ENCODE measurements at places on chromosomes 12 and 14.

DNA sequence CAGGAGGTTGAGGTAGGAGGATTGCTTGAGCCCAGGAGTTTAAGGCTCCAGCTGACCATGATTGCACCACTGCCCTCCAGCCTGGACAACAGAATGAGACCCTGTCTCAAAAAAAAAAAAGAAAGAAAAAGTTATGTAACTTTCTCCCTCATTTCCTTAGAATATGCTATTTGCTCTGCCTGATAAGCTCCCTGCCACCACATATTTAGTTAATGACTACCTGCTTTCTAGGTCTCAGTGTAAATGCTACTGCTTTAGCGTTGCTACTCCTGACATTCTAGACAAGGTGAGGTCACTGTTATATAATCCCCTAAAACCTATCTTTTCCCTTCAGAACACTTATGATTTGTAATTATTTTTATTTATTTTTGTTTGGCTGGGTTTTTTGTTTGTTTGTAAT lies 86.3 kb upstream of the AMN1 start:
- DNase-seq = no peak

GRCh38 chr12:13198876-13199275 lies 2.4 kb downstream of the EMP1 start:
- DNase-seq = peak; percentile 62

- DNase-seq = peak; percentile 81
Observed at GRCh38 chr12:78403136-78403535, 461.4 kb upstream of the SYT1 start.

GRCh38 chr12:18373181-18373580 lies 111.9 kb downstream of the PIK3C2G start:
- peak; percentile 4 for DNase-seq

DNA sequence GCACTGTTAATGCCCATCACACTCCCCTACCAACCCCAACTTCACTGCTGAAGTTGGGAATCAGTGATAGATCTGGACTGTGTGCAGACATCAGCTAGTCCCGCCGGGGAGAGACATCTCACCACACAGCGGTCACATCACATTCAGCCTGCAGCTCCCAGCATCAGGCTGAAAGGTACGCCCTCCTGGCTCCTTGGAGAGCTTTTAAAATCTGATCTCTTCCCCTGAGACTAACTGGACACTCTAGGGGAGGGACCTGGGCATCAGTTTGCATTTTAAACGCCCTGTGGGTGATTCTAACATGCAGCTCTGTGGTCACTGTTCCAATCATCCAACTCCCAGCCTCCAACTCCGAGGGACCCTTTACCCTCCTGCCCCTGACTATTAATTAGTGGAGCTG lies 58.4 kb downstream of the CCDC85C start:
- no peak for DNase-seq

DNA sequence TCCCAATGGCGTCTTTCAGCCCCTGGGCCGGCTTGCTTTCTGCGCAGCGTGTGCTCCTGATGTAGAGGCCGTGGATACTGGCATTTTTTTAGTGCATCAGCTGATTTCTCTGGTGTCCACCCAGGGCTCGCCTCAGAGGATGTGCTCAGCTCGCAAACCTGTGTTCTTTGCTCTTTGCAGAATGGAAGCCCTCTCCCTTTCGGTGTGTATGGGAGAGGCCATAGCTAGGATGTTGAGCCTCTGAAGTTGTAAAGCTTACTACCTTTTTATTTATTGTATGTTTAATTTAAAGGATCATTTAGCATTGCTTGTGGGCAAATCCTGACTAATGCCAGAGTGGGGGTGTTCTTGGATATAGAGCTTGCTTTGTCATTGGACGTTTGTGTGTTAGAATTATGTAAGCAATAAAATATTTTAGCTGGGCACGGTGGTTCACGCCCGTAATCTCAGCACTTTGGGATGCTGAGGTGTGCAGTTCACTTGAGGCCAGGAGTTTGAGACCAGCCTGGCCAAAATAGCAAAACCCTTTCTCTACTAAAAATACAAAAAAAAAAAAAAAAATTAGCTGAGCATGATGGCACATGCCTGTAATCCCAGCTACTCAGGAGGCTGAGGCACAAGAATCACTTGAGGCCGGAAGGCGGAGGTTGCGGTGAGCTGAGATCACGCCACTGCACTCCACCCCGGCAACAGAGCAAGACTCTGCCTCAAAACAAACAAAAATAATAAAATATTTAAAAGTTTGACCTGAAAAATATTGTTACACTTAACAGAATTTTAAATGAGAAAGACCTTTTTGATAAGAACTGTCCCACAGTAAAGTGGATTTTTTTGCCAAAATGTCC lies 52.6 kb upstream of the MMP17 start:
- no peak for DNase-seq

- DNase-seq = no peak
Observed at GRCh38 chr12:41485203-41485602, 297.1 kb downstream of the PDZRN4 start.

- DNase-seq = no peak
Observed at GRCh38 chr14:61290701-61291100, 9.6 kb upstream of the TMEM30B start.

DNA sequence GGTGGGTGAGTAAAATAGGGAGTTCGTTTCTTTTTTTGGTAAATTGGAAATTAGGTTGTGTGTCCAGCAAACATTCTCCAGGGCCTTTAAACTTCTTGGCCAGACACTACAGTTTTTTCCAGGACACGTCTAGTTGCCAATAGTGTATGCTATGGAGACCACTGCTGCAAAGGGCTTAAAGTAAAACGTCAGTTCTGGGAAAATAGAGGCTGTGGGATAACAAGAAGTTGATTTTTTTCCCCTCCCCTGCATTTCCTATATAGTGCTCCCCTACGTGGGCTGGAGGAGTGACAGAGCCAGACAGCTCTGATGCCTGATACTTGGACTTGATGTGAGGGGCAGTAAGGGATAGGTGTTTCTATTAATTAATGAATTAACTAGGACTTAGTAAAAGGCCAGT lies 2.4 kb downstream of the ACVR1B start:
- no peak for DNase-seq

DNA sequence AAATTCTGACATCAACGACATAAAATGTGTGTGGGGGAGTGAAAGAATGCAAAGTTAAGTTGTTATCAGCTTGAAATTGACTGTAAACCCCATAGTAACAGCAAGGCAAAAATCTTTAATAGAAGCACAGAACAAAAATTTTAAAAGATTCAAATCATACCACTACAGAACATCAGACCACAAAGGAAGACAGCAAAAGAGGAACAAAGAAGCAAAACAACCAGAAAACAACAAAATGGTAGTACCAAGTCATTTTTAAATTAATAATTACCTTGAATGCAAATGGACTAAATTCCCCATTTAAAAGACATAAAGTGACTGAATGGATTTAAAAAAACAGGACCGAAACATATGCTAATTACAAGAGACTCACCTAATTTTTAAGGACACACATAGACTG lies 31.3 kb downstream of the A2M start:
- no peak for DNase-seq

- peak; percentile 62 for DNase-seq
Observed at GRCh38 chr12:85872497-85873091, 1.5 kb upstream of the NTS start.

GRCh38 chr12:123269896-123270213 lies 1.8 kb downstream of the CDK2AP1 start:
- no peak for DNase-seq

GRCh38 chr12:3520168-3520567 lies 29.2 kb downstream of the PRMT8 start:
- DNase-seq = no peak

- DNase-seq = no peak
Observed at GRCh38 chr14:101102875-101103274, 199.4 kb upstream of the RTL1 start.

GRCh38 chr12:56163533-56164344 lies 5.6 kb downstream of the MYL6 start:
- peak; percentile 12 for DNase-seq

DNA sequence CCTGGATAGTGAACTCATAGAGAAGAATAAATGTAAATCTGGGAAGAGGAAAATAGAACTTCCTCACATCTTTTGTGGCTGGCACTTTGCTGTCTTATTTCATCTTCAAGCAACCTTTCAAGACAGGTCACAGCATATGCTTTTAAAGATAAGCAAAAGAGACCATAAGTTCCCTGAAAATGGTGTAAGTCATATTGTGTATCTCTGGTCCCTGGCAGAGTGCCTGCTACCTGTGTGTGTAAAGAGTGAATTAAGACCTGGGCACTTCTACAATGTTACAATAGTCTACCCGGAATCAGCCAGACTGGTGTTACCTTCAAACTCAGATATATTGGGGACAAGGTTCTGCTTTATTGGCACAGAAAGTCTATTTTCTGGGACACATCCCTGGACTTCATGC lies 168.8 kb downstream of the SLC2A13 start:
- DNase-seq = no peak

- DNase-seq = no peak
Observed at GRCh38 chr12:89936631-89937030, 228.0 kb upstream of the ATP2B1 start.

DNA sequence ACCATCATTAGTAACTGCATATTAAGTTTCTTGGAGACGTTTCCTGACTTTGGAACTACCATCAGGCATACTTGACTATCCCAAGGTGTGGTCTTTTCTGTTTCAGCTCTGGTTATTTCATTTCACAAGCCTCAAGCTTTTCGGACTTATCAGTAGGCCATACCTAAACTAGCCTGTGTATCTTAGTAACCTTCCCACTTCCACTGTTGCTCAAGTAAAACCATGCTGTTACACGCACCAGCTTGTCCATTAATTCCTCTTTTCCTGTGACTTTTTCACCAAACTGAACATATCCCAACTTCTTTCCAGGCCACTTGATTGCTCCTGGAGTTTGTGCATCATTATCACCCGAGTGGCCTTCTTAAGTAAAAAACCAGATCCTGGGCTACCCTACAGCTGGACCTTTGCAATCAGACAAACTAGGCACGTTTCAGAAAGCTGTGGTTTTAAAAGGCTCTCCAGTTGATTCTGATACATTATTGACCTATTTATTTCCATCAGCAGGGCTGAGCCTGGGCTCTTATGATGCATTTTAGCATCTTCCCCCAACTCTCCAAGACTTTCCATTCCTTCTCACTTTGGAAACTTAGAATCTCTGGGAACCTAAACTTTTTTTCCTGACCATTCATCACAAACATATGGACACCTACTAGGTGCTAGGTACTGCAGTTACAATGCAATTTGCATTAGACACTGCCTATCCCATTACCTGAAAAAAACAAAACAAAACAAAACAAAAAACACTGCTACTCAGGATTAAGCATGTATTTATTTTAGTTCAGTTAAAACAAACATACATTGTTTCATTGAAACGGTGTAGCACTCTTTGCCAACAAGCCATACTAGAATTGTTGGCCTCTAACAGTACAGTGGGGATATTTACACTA lies 14.9 kb downstream of the SLC38A2 start:
- DNase-seq = peak; percentile 59

DNA sequence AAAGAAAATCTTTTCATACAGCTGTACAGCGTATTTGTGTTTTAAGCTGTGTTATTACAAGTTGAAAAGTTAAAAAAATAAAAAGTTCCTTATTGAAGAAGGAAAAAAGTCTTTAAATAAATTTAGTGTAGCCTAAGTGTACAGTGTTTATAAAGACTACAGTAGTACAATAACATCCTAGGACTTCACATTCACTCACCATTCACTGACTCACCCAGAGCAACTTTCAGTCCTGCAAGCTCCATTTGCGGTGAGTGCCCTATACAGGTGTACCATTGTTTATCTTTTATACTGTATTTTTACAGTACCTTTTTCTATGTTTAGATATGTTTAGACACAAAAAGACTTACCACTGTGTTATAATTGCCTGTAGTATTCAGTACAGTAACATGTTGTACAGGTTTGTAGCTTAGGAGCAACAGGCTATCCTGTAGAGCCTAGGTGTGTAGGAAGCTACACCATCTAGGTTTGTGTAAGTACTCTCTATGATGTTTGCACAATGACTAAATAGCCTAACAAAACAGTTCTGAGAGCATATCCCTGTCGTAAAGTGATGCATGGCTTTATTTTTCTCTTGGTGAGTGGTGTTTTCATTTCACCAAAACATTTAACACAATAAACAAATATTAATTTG lies 275.2 kb downstream of the DACT1 start:
- DNase-seq = no peak

DNA sequence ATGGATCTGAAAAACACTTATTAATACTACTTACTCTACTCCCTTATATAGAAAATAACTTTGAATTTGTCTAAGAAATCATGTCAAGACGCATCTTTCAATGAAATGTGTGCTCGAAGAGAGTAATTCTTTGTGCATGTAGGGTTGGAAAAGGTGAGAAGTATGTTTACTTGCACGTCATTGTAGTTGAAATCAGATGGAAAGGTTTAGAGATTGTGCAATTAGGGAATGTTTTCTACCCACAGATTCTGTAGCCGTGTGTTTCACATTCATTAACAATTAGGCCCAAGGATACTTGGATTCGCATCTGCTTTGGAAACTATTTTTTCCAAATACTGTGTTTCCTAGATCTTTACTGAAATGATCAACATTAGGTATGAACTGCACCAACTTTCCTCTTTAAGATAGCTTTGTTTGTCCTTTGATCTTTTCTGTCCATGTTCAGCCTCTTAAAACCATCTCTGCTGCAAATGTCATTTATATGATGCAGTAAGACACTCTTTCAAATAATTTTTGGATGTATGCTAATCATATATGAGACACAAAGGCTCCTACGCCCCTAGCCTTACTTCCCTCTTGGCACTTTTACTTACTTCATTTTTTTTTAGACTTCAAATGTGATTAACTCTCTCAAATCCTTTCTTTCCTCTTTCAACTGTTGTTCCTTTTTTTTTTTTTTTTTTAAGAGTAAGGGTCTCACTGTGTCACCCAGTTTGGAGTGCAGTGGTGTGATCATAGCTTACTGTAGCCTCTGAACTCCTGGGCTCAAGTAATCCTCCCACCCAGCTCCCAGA lies 58.0 kb upstream of the PSMA6 start:
- DNase-seq = no peak

GRCh38 chr14:74517731-74518130 lies 24.2 kb downstream of the ISCA2 start:
- no peak for DNase-seq

DNA sequence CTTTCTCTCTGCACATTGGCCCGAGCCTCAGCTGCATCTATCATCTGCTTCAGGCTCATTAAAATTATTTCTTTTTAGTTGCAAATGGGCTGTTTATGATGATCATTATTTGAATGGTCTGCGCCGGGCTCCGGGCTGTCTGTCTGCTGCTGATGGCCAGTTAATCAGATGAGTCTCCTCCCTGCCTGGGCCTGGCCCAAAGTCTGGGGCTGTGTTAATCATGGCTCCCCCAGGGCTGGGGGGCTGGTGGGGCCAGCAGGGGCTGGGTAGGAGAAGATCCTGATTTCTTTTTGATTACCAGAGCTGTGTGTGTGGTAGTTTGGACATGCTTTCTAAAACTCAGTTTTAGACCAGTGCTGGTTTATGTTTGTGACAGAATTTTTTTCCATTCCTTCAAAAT lies 159.1 kb downstream of the PHETA1 start:
- DNase-seq = no peak

GRCh38 chr14:30034152-30034551 lies 106.5 kb upstream of the PRKD1 start:
- peak; percentile 3 for DNase-seq

GRCh38 chr12:26109343-26109881 lies 15.4 kb downstream of the BHLHE41 start:
- no peak for DNase-seq

GRCh38 chr12:117080661-117081144 lies 18.5 kb downstream of the TESC start:
- DNase-seq = no peak

Data from fibroblast of skin of back (primary cell).